ENCODE measurements at places on chromosomes 11 and 22. TPM values are rescaled to one million over a fixed set of nuclear protein-coding genes. Genes with fewer than 3 reads are reported as not detected.

Gene LYVE1
- not detected for total RNA-seq

Gene PLEKHA7
- total RNA-seq, result 0.71 TPM

Gene ZDHHC13
- total RNA-seq, result 17.2 TPM

Gene APOBEC3B
- total RNA-seq, result 29.6 TPM

Gene AMPD3
- 5.8 TPM for total RNA-seq

Gene PNPLA5
- total RNA-seq, result not detected

Gene SLC22A6
- not detected for total RNA-seq

Gene ABCC8
- not detected for total RNA-seq

Gene SPECC1L
- 18.7 TPM for total RNA-seq

Gene OR56A1
- total RNA-seq, result not detected

Data from myometrial cell (primary cell).